ENCODE measurements at places on chromosomes 5 and 9.

GRCh38 chr5:114447084-114447773, 85.4 kb downstream of the KCNN2 start:
- no peak for DNase-seq

DNA sequence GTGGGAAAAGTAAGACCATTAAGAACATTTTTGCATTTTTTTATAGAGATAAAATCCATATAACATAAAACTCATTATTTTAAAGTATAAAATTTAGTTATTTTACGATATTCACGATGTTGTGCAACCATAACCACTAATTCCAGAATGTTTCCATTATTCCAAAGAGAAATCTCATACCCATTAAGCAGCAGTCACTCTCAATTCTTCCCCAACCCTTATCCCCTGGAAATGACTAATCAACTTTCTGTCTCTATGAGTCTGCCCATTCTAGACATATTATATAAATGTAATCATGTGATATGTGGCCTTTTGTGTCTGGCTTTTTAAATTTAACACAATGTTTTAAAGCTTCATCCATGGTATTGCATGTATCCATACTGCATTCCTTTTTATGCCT, 115.6 kb upstream of the ADAMTSL1 start:
- no peak for DNase-seq

DNA sequence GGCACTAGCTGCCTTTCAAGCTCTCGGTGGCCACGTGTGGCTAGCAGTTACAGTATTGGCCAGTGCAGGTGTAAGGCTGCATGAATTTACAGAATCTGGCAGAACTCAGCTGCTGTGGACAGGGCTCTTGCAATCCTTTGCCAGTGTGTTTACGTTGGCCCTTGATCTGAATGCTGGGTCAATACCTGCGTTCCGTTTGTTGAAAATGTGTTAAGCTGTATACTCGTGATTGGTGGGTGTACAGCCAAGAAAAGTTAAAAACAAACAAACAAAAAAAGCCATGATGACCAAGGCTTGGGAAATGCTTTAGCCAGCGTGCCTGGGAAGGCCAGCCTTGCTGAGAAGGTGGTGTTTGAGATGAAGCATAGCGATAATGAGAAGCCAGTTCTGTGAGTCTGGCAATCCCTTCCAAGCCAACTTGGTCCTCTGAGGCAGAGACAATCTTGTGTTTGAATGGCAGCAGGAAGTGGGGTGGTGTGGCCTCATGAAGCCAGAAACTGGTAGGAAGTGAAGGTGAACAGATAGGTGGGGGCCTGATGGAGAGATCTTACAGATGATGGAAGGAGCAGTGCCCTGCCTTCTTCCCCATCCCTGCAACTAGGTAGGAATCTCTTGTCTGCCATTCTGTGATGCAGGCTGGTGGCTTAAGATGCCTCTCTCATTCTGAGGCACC, 820 bp upstream of the CFAP90 start:
- DNase-seq: no peak

- peak; percentile 14 for DNase-seq
Observed at GRCh38 chr9:127741831-127742434, 6.8 kb upstream of the TOR2A start.

- DNase-seq: no peak
Observed at GRCh38 chr9:20340511-20340861, 281.8 kb downstream of the MLLT3 start.

- no peak for DNase-seq
Observed at GRCh38 chr5:152884006-152884405, 478.9 kb upstream of the NMUR2 start.

DNA sequence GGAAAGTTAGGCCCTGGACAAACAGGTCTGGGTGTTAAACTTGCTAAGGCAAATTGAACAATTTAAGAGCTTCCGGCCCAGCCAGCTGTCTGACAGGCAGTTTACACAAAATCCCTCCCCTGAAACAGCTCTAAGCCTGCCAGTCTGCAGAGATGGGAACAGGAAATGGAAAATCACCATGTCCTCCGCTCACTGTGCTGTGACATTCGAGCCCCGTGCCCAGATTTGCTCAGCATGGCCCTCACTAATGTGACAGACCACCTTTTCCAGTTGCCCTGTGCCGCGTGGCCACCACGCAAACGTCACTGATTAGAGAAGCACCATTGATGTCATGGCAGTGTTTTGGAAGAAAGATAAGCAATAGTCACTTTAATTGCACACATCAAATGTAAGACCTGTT, 41.0 kb downstream of the CCNJL start:
- DNase-seq: no peak

- DNase-seq: no peak
Observed at GRCh38 chr9:95422650-95423049, 94.1 kb downstream of the PTCH1 start.

DNA sequence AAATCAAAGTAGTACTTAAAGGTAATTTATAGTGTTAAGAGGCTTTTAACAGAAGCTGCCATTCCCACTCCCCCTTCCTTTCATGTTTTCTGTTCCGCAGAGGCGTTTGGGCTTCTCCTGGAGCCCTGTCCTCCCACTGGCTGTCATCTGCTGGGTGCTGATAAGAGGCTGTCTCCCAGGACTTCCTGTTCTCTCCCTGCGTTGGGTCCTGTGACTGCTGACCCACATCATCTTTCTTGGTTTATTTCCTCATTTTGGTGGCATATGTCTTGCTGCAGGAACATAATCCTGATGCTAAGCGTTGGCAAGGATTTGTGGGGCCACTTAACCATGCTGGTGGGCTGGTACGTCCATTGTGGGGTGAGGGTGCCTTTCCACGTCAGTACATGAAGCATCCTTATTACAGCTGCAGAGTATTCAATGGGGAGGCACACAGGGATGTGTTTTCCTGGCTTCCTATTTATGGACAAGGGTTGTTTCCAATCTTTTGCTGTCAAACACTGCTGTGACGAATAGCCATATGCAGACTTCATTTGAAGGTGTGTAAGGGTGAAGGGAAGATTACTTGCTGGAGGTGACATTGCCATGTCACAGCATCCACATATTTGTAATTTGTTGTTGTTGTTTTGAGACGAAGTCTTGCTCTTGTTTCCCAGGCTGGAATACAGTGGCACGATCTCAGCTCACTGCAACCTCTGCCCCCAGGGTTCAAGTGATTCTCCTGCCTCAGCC, 22.3 kb upstream of the RNF130 start:
- no peak for DNase-seq

GRCh38 chr5:144267961-144268513, 97.4 kb downstream of the KCTD16 start:
- no peak for DNase-seq

GRCh38 chr9:131835151-131835910, 95.5 kb upstream of the RAPGEF1 start:
- DNase-seq: no peak

DNA sequence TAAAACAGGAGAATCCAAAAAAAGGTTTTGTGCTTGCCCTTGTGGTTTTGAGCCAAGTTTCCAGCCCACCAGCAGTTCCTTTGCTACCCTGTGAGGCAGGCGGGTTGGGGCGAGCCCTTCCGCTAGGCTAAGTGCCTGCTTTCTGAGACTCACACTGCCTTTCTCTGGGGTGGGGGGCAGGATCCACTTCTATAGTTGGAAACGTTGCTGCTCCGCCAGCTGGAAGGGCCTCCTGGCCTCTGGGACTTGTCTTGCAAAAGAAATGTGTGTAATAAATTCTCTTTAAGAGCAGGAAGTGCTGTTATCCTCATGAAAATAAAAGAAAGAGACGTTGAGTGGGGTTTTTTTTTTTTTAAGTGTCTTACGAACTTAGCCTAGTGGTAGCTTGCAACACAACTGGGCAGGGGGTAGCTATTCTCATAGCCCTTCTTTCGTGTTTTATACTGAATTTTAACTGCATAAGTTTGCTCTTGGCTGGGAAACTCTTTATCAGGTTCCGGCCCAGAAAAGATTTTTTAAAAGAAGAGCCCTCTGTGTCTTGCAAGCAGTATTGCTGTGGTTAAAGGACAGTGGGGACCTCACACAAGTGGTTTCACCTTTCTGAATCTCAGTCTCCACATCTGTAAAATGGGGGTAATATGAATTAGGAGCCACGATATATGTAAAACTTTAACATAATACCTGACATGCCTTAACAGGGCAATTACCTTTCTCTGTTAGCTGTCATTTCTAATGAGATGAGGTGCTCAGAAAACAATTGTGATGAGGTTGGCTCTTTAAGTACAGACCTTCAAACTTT, 19.8 kb downstream of the JADE2 start:
- no peak for DNase-seq

DNA sequence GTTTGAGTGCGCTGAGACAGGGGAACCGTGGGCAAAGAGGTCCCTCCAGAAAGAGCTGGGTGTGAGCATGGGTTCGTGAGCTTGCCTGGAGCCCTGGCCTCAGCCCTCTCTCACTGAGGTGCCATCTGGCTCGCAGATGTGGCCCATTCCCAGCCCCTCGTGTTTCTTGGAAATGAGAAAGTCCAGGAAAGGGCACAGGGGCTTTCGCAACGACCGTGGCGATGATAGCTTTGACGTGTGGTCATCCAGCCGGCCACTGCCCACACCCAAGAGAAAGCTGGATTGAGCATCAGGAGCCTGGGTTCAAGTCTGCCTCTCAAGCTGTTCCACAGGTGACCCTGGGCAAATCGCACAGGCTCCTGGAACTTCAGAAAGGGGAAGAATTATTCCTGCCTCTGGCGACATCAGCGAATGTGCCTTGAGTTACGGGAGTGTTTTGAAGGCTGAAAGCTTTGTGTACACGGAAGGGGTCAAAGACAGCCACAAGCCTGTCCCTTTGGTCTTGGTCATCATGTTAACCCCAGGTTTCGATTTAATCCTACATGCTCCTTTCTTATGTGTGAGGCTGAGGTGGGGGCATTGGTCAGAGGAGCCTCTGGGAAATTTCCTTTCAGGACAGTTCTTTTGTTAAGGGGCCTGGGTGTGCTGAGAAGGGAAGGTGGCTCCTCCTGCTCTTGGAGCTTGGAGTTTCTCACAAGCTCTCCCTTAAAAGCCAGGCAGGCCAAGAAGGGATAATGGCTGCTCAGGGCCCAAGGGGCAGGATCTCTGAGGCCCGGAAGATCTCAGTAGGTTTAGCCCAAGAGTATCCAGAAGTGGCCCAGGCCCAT, 41.7 kb upstream of the IL17B start:
- DNase-seq: no peak

GRCh38 chr5:73946919-73947602, 321.1 kb downstream of the ARHGEF28 start:
- no peak for DNase-seq

GRCh38 chr5:114250536-114250935, 111.3 kb upstream of the KCNN2 start:
- DNase-seq: no peak

DNA sequence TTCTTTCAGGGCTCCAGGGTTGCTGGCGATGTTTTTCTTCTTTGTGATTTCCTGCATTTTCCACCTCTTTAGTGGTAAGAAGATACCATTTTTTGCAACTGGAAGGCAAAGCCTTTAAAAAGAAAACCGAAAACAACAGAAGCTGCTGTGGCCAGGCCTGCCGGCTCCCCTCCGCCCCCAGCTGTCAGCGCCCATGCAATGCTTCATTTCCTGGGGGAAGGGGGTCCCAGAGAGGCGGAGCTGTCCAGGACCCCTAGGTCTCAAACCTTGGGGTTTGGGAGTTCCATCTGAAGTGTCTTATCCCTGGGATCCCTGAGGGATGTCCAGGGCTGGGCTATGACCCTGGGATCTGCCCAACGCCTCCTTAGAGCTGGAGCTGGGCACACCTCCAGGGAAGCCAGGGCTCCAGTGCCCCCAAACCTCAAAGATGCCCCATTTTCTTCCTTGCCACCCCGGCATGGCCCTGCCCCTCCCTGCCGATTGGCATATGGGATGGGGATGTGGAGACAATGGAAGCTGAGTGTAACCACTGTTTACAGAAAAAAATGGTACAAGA, 257.2 kb upstream of the MVB12B start:
- DNase-seq: no peak

GRCh38 chr9:115283395-115283794, 165.4 kb upstream of the TNC start:
- no peak for DNase-seq

DNA sequence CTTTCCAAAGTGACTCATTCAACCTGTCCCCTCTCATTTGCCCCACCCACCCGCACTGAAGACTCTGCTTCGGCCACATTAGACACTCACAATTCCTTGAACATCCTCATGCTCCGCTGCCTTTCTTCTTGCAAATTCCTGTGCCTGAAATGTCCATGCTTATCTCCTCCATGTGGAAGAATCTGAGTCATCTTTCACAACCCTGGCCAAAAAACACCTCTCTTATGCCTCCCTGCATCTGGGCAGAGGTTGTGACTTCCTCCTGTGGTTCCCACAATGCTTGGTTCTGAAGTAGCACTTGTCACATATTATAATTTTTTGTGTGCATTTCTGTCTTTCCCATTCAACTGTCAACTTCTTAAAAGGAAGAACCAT, 238.6 kb downstream of the ENC1 start:
- peak; percentile 52 for DNase-seq

- no peak for DNase-seq
Observed at GRCh38 chr9:134329576-134329855, 3.3 kb downstream of the RXRA start.

DNA sequence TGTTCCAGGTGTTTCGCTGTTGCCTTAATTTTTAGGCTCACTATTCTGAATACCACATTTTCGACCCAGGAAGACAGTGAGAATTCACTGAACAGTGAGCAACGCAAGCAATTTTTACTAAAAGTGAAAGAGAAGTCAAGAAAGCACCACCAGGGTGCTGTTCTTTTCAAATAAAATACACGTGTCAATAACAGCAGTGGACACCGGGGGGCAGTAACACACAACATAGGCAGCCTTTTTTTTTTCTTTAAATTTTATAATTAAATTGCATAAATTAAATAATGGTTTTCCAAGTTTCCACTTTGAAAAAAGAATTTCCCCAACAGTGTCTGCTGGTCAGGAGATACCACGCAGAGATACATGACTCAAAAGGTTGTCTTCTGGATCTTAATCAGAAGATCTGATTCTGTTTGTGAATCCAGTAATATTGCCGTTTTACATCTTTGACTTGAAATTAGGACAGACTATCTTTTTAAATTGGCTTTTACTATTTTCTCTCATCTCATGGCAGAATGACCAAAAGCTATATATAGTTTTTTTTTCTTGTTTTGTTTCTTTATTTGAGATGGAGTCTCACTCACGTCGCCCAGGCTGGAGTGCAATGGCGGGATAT, 47.1 kb upstream of the SH3GL2 start:
- DNase-seq: peak; percentile 10

Measured in kidney epithelial cell (primary cell).